ENCODE measurements at places on chromosomes 4 and X. TPM values are rescaled to one million over a fixed set of nuclear protein-coding genes. Genes with fewer than 3 reads are reported as not detected.

- DNase-seq: no peak
Measured at GRCh38 chrX:129139837-129140598, 383.3 kb downstream of the SMARCA1 start.

GRCh38 chrX:120334603-120335002, 23.3 kb upstream of the TMEM255A start:
- no peak for DNase-seq

- DNase-seq: no peak
Measured at GRCh38 chr4:14478504-14478903, 523.8 kb upstream of the CPEB2 start.

Gene MBTPS2
- 11.4 TPM for total RNA-seq

DNA sequence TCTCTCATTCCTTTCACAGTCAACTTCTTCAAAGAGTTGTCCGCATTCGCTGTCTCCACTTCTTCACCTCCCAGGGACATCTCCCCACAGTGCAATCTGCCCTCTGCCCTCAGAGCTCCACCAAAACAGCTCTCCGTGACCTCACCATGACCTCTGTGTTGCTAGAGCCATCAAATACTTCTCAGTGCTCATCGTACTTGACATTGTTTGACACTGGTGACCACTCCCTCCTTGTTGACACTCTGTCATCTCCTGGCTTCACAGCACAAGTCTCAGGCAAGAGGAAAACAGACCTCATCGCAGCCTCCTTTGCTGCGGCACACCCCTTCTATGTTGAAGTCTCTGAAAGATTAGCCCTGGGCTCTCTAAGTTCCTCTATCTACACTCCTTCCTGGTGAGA, 90.5 kb upstream of the CCDC160 start:
- no peak for DNase-seq

DNA sequence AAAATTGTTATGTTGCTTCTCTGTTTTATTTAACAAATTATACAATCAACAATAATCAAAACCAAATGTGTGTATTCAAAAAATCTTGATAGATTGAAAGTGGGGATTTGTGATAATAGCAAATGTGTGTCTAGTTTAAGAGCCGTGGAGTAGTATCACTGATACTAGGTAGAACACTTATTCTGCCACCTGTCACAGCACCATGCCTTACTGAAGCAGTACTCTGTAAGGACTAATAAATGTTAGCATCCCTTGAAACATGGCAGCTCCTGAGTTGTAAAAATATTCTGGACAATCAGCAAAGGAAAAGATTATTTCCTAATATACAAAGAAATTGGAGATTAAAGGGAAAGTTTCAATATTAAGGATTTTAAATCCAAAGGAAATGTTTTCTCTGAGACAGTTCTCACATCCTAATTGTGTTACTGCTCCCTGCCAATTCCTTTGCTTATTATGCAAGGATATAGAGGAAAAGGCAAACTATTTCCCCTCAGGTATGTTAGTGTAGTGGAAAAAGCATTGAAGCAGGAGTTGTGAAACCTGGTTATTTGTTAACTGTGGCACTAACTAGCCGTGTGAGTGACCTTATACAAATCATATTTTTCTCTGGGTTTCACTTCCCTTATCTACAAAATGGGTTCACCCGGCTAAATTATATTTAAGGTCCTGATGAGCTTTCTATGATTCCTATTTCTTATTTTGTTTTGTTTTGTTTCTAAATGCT, 303.1 kb downstream of the ARHGAP24 start:
- DNase-seq: no peak

DNA sequence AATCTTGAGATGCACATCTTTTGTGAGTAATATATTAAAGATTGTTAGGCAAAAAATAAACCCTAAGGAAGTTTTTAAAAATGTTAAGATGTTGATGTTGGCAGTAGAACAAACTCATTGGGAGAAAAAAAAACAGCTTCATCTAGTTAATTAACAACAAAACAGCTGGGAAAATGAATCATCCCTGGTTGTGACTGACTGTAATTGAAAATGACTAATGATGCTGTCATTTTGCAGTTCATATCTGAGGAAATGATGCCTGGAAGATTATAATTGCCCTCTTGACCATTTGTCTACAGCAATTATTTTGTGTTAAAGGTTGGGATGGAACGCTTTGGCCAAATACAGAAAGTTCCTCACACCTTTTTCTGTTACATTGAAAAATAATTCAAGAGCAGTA, 760.4 kb upstream of the FTHL17 start:
- no peak for DNase-seq

DNA sequence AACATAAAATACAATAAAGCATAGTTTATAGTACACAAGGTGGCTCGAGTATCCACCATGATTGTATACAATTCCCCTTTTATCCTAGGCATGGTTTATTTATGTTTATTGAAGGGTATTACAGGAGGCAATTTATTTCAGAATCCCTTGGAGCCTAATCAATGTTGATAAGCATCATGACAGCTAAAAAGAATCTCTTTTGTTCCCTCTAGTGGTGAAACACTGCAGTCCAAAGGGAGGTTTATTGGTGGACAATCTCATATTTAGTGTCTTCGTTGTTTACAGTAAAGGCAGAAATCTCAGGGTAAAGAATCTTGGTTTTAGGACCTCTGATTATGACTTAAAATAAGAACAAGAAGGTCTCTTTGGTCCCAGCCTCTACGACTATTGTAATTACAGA, 1712.5 kb downstream of the C4orf33 start:
- no peak for DNase-seq
